Stimulated activated CD4-positive, alpha-beta T cell treated with anti-CD3 and anti-CD28 coated beads, TNF-alpha, amount 100 ng/mL, for 4 hours (primary cell): ENCODE measurements at places on chromosomes 7 and 10.

GRCh38 chr10:45000138-45000751, 478 bp upstream of the ZNF22 start:
- no peak for DNase-seq

DNA sequence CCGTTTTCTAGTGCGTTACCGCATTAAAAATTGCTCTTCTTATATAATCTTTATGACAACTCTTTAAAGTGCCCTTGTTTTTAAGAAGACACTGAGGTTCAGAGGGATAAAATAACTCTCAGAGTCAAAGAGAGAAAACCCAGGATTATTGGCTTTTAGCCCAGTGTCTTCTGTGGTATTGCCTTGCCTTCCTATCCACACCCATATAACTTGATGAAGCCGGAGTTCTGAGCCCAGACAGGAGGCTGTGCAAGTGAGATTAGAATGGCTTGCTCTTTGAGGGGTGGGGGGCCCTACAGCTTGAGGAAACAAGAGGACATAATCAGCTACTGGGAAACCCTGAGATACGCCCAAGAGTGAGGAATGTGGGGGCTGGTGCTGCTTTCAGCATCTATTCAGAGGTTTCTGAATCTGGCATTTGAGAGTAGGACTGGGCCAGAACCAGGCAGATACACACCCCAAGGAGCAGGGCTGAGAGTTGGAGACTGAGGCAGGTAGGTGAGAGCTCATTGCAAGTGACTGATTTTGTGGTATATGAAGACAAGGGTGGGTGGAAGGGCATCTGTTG, 2.3 kb downstream of the PRXL2A start:
- DNase-seq: no peak

- no peak for DNase-seq
Observed at GRCh38 chr7:98296833-98297232, 15.3 kb downstream of the BRI3 start.

DNA sequence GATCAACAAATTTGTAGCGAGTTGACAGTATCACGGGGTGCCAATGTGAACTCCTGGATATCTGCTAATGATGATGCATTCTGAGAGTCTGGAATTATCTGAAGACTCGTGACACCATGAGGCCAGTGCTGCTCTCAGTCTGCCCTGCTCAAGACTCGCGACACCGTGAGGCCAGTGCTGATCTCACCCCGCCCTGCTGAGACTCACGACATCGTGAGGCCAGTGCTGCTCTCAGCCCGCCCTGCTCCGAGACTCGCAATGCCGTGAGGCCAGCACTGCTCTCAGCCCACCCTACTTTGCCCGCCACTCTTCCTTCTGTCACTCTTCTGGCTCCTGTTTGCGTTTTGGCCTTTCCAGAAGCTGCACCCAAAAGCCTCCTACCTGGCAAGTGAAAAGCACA, 411.8 kb downstream of the PTPRN2 start:
- DNase-seq: no peak

GRCh38 chr7:7681191-7681935, 37.0 kb downstream of the RPA3 start:
- DNase-seq: no peak

DNA sequence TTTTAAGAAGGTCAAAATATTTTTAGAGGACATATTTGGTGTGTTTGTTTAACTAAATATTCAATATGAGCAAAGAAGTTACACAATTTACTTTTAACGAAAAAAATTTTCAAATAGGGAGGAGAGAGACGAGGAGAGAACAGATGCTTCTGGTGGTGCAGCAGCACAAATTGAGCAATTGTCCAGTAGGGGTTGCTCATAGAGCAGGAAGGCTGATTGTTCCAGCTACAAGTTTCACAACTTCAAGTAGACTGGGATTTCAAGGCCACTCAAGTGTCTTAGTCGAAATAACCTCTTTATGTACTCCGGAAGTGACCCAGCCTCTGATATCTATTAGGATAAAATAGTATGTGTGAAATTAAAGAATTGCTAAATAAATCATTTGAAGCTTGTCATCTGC, 197.9 kb downstream of the HDAC9 start:
- DNase-seq: no peak

GRCh38 chr10:119221201-119221600, 13.8 kb downstream of the GRK5 start:
- no peak for DNase-seq

DNA sequence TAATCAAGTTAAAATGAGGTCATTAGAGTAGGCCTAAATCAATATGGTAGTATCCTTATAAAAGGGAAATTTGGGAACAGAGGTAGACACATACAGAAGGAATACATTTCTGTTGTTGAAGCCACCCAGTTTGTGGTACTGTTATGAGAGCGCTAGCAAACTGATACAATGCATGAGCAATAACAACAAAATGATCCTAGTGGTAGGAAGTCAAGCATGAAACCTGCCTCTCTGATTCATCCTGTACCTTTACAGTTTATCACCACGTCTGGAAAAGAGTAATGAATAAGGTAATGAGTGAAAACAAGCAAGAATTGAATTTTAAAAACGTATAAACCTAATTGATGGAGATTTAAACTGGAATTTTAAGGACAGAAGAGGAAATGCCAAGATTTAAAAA, 217.2 kb downstream of the PCLO start:
- no peak for DNase-seq

DNA sequence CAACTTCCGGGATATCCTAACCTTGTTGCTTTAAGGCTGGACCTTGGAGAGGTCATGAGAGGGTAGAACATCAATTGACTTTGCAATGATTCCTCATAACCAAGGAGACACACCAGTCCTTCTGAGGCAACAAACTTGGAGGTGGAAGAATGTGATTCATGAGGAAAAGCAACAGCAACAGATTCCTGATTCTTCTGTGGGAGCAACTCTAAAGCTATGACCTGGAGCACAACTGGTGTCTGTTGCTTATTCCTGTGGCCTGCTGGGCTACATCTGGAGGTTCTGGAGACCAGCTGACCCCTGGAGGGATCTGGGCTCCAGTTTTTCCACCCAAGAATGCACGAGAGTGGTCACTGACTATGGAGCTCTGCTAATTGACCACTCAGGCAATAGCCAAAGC, 116.6 kb downstream of the CREB5 start:
- DNase-seq: no peak

DNA sequence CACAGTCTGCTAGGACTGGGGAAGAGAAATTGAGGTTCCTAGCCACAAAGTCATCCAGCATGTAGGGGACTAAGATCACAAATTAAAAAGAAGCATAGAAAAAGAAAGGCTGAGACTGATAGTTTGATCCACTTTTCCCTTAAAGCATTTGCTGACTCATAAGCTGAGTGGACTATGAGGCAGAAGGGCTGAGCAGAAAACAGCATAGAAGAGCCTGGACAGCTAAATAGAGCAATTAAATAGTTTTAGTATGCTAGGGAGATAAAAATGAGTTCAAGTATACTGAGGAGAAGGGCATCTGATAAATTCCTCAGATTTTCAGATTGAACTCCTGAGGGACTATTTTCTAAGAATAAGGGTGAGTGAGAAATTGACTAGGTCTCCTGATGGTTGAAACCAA, 155.9 kb upstream of the EGR2 start:
- DNase-seq: no peak

DNA sequence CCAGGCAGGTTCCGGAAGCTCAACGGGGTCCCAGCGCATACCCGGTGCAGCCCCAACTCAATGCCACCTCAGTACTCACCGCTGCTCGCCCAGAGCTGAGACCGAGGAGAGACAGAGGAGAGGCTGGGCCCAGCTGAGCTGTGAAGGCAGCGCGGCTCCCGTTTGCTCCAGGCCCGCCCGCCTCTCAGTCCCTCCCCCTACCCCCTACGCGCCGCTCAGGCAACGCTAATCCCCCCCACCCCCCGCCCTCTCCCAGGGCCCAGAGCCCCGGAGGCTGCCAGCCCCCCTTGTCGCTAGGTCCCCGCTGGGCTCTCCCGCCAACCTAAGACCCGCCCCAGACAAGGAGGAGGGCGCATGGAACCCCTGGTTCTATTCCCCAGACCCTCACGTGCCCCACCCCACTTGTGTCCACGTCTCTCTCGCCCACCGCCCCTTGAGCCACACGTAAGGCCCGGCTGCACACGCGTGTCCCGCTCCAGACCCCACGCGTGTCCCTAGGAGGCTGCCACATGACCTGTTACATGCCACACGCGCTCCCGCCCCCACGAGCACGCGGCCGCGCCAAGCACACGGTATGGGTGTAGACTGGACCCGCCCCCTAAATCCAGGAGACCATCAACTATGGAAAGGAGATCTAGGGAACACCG, at the start of gene PSD:
Gene PSD (minus strand): TSS at position 164 of the 647 bp plus-strand sequence. CDS start 1,747 bp downstream, outside the sequence.
- DNase-seq: no peak

GRCh38 chr10:90306187-90306586, 551.7 kb downstream of the HTR7 start:
- no peak for DNase-seq

- DNase-seq: no peak
Observed at GRCh38 chr10:79274279-79275104, 72.8 kb upstream of the PPIF start.

DNA sequence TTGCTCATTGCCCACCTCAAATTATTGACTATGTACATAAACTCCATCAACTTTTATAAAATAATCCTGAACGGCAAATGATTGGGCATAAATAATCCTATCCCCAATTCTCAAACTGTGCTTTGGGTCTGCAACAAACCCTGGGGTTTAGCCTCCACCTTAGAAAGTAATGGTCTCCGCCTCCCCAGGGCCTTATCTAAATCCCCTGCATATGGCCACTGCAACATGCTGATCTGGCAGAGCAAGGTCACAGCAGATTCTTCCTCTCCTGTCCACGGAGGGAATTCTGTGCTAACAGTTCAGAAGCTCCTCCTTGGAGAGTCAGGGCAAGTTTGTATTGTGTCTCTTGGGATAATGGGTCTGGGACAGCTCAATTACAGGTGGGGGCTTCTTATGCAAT, 18.4 kb downstream of the FXYD4 start:
- no peak for DNase-seq

DNA sequence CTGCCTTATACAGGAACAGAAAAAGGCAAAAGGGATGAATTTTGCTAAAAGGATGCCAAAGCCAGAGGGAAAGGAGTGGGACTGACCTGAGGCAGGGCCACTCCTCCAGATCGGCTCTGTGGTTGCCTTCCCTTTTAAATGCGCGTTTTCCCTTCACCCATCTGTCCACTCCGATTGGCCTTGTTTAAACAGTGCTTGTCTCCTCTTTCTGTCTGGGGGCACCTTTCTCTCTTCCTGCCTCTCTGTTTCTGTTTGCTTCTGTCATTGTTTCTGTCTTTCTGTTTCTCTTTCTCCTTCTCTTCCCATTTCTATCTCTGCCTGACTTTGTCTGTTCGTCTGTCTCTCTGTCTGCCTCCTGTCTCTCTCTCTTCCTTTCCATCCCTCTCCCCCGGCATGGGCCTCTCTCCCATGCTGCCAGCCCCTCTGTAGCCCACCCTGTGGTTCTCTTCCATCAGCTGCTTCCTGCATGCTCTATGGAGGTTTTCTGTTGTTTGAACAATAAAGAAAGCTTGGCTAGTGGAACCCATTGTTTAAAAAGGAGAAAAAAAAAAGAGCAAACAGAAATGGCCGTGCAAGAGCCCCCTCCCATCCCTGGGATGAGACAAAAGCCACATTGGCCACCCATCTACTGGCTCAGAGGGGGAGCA, 29.5 kb upstream of the HSPB1 start:
- DNase-seq: no peak

- DNase-seq: no peak
Observed at GRCh38 chr10:49298671-49298982, 343 bp upstream of the C10orf71 start.

DNA sequence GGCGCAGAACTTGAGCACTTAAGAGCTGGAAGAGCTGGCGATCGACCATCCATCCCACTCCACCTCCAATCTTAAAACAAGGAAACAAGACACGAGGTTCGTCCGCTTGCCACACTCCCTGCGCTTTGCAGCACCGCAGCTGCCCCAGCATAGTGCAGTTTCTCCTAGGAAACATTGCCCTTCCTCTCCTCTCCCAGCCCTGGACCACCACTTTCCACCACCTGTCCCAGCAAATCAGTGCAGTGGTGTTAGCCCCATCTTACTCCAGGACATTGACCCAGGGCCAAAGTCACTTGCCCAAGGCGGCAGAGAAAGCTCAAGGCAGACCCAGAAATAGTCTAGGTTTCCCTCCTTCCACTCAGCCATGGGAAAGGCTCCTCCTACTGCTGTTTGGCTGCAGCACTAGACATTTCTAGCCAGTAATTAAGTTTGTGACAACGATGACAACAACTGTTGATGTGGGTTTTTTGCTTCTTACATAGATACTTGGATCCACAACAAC, 1.5 kb upstream of the PARD3 start:
- DNase-seq: no peak

DNA sequence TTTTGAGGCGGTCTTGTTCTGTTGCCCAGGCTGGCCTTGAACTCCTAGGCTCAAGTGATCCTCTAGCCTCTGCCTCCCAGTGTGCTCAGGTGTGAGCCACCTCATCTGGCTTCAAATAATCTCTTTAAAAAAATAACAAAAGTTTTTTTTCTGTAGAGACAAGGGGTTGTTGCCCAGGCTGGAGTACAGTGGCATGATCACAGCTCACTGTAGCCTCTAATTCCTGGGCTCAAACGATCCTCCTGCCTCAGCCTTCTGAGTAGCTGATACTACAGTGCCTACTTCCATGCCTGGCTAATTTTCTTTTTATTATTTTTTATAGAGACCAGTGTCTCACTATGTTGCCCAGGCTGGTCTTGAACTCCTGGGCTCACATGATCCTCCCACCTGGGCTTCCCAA, 11.7 kb downstream of the FOXK1 start:
- no peak for DNase-seq

- no peak for DNase-seq
Observed at GRCh38 chr10:26743091-26743490, 45.6 kb downstream of the PDSS1 start.

DNA sequence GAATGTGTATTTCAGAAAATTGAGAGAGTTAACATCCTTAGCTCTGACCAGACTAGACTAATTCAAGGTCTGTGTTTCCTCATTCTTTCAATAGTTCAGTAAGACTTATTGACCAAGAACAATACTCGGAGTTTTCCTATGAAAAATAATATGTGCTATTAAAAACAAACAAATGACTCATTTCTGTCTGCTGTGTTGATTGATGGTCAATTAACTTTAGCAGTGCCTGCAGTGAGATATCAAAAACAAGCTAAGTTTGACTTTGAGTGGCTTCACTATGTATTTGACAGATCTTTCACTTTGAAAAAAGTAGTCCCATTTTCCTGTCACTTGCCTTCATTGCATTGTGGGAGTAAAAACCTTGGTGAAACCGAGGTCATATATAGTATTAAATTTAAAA, 91.0 kb downstream of the GNAT3 start:
- no peak for DNase-seq

GRCh38 chr7:1622441-1622840, 47.6 kb upstream of the ELFN1 start:
- no peak for DNase-seq
